ENCODE measurements at places on chromosomes 3 and 15.

GRCh38 chr3:27590437-27591298, 106.5 kb upstream of the SLC4A7 start:
- DNase-seq, result no peak

GRCh38 chr15:89566181-89566580, 9.1 kb upstream of the TICRR start:
- DNase-seq, result no peak

GRCh38 chr3:149579838-149580542, 77.8 kb downstream of the WWTR1 start:
- no peak for DNase-seq

GRCh38 chr3:191555037-191555436, 94.1 kb downstream of the PYDC2 start:
- DNase-seq, result no peak

GRCh38 chr3:171775943-171776342, 34.3 kb downstream of the PLD1 start:
- no peak for DNase-seq

DNA sequence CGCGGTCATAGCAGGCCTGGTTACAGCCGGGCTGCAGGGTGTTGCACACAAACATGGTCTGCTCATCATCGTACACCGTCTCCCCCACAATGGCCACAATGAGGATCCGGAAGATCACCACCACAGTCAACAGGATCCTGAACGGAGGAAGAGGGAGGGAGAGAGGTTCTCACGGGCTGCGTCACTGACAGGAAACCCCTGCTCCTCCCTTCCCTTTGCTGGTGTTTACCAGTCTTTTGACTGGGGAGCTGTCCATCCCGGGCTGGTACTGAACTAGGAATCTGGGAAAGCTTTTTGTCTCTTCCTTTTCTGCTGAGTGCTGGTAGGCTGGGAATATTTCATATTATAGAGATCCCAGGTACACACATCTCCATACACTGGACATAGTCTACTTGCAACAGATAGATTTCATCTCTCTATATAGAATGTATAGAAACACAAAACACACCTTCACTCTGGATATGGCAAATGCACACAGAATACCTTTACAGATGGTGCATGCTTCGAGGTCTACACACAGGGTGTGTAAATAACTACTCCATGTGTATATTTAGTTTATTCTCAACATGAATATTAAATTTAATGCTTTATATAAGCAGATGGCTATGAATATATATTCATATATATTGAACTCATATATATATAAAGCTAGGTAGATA, 1.4 kb downstream of the GJD2 start:
- no peak for DNase-seq

GRCh38 chr15:88403351-88403791, 63.8 kb downstream of the MRPL46 start:
- no peak for DNase-seq

DNA sequence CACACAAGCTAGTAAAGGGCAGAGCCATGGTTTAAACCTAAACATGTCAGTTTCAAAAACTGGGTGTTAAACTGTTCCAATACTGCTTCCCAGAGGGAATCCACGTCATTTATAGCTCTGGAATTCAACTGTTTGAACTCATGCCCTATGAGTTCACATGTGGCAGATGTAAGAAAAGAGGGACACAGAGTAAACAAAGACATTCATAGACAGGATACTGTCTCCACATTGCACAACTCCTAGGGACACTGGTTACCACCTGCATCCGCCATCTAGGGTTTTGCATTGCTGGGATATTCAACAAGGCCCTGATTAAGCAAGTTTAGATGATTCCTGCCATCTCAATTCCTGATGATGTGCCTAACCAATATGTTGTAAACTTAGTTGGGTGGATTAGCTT, 134.1 kb upstream of the COL8A1 start:
- no peak for DNase-seq

DNA sequence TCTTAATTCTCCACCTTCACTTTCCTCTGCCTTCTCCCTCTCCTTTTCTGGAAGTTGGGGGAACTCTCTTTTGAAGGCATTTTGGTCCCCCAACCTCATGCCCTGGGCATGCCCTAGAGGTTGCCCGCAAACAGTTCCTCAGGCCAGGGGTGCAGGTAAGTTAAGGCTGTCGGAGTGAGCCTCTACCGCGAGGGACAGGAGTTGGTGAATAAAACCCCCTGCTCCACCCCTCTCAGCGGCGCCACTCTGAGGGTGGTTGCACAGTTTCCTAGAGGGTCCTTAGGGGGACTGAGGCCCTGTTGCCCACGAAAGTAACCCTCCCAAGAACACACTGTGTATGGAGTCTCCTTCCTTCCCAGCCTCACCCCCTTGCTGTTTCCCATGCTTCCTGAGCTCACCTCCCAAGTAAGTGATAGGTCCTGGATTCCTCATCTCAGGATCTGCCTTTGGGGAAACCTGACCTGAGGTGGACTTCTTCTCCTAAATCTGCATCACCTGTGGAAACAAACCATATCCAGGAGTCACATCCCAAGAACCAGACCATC, 23.1 kb upstream of the THSD4 start:
- no peak for DNase-seq

DNA sequence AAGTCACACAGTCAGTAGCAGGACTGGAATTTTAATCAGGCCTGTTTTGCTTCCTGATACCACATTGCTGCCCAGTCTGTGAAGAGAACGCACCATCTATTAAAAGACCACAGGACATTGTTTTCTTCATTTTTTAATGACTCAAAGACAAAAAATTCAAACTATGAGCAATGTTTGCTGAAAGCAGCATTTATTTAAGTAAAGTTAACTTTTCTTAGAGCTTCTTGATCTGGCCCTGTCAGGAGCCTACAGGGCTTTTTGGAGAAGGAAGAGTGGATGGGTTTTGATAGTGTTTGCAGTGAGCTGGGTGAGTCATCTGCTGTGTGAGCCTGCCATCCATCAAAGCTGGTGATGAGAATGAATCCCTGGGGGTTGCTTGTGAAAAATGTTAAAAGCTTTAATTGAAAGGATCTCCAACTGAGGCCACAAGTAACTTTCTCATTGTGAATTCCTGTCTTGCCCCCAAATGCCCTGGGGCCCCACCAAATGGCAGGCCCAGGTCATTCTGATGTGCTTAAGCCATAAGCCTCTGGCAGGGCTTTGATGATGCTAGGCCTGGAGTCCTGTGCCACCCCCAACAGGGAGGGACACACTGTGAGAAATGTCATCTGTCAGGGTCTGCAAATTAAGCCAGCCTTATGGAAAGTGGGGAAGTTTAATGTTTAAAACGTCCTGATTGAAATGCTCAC, 136.2 kb upstream of the PFN2 start:
- no peak for DNase-seq

GRCh38 chr3:45994419-45995235, 997 bp downstream of the FYCO1 start:
- DNase-seq, result no peak

GRCh38 chr15:39204031-39204430, 376.8 kb upstream of the THBS1 start:
- no peak for DNase-seq

DNA sequence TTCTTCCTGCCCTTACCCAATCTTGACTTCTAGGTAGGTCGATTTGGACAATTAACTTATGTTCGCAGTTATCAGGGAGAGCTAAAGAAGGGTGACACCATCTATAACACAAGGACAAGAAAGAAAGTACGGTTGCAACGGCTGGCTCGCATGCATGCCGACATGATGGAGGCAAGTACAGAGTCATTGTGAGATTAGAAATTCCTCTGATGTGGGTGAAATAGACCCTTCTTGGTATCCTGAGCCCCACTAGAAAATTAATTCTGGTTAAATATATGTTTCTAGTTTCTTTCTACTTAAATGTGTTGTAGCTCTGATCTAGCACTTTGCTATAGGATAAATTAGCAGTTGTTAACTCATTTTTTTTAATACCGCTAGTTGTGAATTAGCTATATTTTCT, 13.6 kb downstream of the LXN start:
- DNase-seq, result no peak

DNA sequence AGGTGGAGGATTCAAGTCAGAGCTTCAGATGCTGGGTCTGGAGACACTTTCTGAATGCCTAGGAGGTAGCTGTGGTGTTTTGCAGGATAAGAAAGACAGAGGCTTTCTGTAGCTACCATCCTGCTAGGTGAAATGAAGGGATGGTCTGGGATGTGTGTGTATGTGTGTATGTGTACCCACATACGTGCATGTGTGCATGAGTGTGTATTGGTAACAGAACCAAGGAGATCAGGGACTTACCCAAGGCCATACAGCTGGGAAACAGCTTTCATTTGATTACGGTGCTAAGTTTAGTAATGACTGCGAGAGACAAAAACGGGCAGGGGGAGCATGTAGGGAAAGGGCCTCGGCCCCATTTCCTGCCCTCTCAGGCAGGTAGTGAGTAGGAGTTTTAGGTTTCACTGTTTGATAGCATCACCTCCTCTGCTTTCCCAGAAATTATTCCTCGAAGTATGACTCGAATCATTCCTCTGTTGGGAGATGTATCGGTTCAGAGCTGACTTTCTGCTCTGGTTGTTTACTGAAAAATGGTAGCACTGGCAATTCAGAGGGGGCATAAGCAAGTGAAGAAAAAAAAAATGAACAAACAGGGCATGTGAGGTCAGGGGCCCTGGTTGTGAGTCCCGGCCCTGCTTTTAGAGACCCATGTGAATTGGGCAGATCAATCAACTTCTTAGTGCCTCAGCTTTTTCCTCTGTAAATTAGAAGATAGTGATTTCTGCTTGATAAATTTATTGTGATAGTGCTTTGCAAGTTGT, 130.7 kb downstream of the LPP start:
- DNase-seq, result no peak

DNA sequence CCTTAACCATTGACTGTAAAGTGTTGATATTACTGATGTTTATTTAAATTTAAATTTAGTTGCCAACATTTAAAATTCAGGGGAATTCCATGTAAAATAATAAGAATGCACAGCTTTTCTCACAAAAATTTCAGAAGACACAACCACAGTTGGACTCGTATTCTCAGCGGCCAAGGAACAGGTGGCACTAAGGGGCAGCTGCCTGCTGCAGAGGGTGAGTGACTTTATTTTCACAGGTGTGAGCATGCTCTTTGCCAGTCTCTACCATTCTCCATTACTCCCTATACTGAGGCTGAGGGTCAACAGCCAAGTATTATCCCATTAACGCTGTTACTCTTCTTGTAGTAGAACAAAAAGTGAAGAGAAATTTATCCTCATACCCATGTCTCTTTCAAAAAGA, 92.1 kb upstream of the GADL1 start:
- DNase-seq, result no peak

DNA sequence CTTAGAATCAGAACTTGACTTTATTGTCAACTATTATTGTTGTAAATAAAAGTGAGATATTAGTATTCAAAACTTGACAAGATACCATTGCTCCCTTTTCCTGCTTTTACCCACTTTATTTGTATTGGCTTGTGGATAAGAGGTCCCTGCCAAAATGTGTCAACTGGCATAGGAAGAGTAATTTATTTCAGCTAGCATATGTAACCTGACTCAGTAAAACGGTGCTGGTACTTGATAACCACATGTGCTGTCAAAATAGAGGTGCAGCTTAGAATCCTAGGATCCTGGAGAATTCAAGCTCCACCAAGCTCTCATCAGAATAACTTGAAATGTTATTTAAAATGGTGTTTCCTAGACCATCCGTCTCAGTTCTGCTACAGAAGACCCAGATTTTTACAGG, 90.2 kb upstream of the TGFBR2 start:
- no peak for DNase-seq

DNA sequence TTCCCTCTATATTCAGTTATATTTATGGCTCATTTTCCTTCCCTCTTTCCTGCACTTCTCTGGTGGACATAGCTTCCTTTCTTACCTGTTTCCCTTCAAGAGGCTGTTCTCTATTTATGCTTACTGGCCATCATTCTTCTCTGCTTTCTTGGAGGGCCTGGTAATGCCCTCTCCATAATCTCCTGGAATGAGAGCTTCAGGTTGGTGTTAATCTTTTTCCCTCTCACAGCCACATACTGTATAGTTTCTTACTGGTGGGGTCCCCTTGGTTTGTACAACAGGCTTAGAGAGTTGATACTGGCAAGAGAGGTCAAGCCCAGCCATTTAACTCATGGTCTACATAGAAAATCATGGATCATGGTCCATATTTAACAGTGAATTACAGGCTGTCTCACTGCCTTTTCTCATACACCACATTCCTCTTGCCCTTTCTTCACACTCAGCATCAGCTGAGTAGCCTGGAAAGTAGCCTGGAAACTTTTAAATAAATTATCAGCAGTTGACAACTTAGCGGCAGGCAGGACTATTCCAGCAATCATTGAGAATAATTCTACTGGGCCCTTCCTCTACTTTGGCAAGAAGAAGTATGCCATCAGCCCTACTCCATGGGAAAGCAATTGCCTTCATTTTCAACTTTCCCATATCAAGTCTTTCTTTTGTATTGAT, 38.0 kb upstream of the DPH6 start:
- DNase-seq, result no peak

DNA sequence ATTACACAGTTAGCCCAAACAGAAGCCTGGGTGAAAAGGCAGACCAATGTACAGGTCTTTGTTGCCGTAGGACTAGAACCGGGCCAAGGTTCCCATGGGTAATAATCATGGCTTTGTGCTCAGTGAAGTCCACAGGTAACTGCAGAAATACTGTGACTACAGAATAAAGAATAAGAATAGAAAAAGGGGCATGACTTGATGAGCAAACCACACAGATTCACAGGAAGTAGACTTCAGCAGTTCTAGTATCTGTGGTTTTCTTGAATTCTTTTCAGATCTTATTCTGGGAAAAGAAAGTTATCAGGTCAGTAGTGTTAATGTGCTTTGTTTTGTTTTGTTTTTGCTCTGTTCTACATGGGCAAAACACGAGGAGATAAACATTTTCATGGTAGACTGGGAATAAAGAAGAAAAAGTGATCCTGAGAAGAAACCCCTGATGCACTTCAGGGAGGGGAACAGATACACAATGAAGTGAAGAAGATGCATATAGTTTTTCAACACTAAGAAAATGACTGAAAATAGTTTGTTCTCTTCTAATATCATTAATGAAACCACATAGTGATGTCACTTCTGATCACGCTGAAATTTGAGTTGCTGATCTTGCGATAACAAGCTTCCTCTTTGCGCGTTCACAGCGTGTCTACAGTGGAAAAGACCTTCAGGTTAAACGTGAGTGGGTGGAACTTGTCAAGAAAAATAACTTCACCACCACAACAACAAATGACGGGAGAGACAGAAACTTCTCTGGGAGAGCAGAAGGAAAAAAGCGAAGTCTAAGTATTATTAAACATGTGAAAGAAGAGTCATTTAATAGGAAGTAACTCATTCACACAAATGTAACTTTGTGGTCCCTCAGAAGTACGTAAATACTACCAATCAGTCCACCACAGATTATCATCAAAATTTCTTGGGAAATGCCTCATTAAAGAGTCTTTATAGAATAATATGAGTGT, 315.8 kb upstream of the SATB1 start:
- DNase-seq, result no peak

- no peak for DNase-seq
Measured at GRCh38 chr3:194381460-194381875, 11.9 kb upstream of the LRRC15 start.

- no peak for DNase-seq
Measured at GRCh38 chr3:181279239-181279565, 289.7 kb upstream of the DNAJC19 start.

Data from NCI-H187 treated with DMSO at 0.1 percent for 48 hours (cell line).